ENCODE measurements at places on chromosomes 5 and 9.

- no peak for DNase-seq
Observed at GRCh38 chr5:14041528-14042192, 97.2 kb upstream of the DNAH5 start.

- DNase-seq = no peak
Observed at GRCh38 chr9:70408393-70409040, 5.9 kb downstream of the KLF9 start.

DNA sequence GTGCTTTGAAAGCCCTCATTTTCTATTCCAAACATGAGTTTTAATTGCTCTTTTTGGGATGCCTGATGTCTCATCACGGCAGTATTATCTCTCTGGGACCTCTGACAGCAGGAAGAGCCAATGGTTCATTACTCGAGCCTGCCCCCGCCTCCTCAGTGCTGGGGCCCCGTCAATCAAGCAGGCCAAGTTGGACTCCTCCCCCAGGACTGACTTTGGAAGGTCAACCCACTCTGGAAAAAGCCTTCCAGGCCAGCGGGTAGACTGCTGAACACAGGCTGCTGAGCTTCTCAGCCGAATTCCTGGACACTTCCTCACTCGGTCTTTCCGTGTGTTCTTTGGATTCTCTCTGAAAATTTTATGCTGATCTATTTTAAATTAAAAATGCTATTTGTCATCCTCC is 9.5 kb upstream of the BARHL1 start:
- no peak for DNase-seq

DNA sequence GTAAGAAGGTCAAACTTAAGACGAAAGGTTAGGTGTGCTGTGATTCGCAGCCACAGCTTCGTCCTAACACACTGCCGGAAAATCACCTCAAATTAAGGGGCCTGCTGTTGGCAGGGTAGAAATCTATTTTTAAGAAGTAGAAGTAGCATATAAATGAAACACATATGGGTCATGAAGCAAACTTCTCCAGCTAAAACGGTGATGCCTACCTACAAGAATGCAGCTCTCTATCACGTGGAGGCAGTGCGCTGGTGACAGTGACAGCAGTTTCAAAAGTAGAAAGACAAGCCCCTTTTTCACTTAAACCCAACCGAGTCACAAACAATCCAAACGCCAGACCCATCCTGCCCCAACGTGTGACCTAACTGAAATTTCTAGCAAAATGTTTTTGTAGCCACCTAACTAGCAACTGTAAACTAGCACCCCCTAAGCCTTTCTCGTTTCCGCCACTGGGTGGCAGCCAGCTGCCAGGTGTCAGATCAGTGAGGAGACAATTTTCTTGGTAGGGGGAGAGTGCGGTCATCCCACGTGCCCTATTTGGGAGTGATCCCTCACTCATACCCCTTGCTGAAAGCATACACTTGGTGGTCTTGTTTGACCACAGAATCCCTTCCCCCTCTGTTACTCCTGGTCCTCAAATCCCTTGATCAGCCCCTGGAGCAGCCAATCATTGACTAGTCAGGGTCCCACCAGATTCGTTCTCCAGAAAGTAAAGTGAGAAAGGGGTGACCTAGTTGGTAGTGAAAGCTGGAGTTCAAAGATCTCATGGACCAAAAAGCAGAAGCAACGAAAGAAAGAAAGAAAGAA is 71.8 kb upstream of the MAMDC2 start:
- DNase-seq = peak; percentile 88
